ENCODE measurements at places on chromosomes 11 and 22. TPM values are rescaled to one million over a fixed set of nuclear protein-coding genes. Genes with fewer than 3 reads are reported as not detected.

The PRDM11 gene
- total RNA-seq: 5.9 TPM

The RRP8 gene
- 26.0 TPM for total RNA-seq

The GUCY1A2 gene
- 0.05 TPM for total RNA-seq

The FLRT1 gene
- 0.06 TPM for total RNA-seq

All from A549 treated with Hydrocortisone at 1 μM for 4 hours (cell line).